ENCODE measurements at places on chromosomes 7 and 10. TPM values are rescaled to one million over a fixed set of nuclear protein-coding genes. Genes with fewer than 3 reads are reported as not detected.

IQUB gene
- total RNA-seq = 0.04 TPM

NXPH1 gene
- not detected for total RNA-seq

HMX3 gene
- total RNA-seq = not detected

MAGI2 gene
- 0.51 TPM for total RNA-seq

SLC26A3 gene
- total RNA-seq = not detected

FAM25C gene
- 0.92 TPM for total RNA-seq

Data from foreskin keratinocyte (primary cell).